Activated CD4-positive, alpha-beta T cell treated with anti-CD3 and anti-CD28 coated beads for 24 hours (primary cell): ENCODE measurements at places on chromosomes 11 and 22.

DNA sequence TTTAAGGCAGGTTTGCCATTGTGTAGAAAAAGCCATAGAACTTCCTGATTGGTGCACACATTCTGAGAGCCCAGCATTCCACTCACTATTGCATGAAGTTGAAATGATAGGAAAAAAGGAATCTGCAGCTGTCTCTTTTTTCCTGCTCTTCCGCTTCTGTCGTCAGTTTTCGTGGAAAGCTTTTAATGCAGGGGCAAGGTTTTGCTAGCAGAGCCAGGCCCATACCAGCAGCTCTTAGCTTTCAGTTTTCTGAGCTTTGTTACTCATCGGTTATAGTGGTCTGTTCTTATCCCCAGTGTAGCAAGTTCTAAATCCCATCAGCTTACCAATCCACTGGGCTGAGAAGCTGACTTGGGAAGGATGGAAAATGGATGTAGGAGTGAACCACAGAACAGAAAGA, 162.9 kb upstream of the TTC12 start:
- no peak for DNase-seq

DNA sequence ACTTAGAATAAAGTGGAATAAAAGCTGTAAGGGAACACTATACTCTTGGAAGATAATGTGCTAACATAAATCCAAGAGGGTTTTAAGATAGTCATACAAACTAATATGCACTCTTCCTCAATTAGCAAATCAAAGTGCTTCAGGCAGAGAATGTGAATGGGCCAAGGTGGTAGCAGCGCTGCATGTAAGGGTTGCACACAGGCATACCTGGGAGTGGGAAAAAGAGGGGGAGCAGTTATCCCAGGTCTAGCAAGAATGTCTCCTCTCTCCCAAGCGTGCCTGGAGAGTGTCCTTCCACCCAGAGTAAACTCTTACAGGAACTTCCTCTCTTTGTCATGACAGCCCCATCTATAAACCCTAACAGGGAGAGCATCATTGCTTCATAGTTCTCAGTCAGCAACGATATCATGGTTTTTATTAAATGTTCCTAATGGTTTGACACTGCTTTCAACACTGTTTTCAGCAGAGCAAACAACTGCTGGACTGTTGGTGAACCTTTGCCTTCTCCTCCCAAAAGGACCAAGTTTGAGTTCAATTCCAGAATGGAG, 61.6 kb downstream of the SYTL2 start:
- no peak for DNase-seq

DNA sequence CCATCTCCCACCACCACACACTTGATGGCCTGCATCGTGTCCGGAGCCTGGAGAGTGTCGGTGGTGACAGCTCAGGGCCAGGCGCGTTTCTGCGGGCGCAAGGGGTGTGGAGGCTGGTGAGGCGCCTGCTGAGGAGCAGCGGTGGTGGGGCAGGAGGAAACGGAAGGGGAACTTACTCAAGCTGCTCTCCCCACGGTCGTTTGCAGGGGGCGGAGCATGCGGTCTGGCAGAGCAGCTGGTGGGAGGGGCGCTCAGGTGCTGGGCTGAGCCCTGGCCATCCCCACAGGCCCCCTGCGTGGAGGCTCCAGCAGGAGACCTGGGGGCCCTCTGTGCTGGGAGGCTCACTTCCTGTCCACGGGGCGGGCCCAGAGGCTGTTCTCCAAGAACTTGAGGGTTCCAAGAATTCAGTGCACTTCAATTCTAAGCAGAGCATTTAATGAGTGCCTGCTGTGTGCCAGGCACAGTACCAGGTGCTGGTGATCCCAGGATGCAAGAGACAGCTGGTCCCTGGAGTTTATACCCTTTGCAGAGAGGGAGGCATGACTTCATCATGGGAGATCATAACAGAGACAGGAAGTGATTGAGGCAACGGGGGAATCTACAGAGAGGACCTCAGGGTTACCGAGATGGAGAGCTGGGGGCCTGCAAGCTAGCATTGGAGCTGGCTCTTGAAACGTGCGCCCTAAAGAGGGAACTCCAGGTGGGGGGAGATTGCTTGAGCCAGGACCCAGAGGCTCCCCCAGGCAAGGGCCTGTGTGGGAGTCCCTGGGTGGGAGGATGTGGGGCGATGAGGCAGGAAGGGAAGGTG, at the start of gene RAC2:
RAC2 (minus strand) TSS at position 156 of the 808 bp plus-strand sequence; CDS start at position 35, 121 bp downstream.
- DNase-seq, result peak; percentile 93

DNA sequence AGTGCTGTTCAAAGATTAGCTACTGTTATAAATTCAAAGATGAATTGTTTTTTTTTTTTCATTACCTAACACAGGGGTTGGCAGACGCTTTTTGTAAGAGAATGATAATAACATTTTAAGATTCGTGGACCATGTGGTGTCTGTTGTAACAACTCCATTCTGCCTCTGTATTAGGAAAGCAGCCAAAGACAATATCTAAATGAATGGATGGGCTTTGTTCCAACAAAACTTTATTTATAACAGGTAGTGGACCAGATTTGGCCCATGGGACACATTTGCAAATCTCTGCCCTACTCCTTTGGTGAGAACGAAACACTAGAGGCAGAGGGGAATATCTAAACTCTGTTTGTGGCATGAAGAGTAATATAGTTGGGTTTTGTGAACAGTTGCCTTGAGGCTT, 83.6 kb upstream of the BLID start:
- DNase-seq, result no peak

DNA sequence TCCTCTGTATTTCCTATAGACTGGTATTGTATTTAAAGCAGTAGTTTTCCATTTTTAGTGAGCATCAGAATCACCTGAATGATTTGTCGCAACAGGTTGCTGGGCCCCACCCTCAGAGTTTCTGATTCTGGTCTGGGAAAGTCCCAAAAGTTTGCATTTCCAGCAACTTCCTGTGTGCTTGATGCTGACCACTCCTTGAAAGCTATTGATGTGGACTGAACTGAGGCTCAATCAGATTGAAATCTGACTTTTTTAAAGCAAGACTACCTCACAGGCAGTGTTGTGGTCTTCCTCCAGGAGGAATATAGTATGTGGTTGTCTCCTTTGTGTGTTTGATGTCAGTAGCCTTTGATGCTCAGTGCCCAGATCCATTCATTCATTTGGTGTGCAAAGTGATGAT, 17.2 kb upstream of the MPZL2 start:
- DNase-seq, result no peak
